NCI-H1048 (cell line): ENCODE measurements at places on chromosomes 12 and 14.

DNA sequence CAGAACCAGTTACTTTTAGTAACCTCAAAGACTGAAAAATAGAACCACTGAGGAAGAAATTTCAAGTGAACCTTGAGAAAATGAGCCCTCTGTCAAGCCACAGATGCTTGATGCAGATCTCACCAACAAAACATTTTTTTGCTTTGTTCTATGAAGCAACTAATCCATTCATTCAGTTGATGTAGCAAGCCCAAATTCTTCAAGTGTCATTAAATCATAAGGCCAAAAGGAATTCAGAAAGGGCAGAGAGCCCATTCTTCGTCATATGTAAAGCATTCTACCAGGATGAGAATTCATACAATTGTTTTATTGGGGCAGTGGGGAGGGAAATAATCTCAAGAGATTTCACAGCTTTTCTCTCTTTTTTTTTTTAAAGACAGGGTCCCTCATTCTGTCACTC, 218.0 kb upstream of the RGS6 start:
- DNase-seq, result no peak

GRCh38 chr12:131721548-131721947, 10.7 kb downstream of the SFSWAP start:
- no peak for DNase-seq

GRCh38 chr12:55666508-55666907, 29.8 kb downstream of the OR10P1 start:
- no peak for DNase-seq

DNA sequence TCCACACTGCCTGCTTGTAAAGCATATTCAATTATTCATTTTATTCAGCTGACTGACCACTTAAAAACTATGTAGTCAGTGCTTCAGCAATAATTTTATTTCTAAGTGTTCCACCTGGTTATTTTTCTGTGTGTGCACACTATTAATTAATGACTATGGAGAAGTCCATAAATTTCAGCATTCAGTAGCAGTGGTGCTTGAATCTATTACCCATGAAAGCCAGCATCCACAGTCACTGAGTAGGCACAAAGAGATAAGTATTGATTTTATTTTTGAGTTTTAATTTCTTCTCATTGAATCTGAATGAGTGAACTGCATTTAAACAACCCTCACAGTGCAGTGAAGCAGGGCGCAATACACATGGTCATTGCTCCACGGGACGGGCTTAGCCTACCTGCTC, 643.1 kb downstream of the GALC start:
- no peak for DNase-seq

DNA sequence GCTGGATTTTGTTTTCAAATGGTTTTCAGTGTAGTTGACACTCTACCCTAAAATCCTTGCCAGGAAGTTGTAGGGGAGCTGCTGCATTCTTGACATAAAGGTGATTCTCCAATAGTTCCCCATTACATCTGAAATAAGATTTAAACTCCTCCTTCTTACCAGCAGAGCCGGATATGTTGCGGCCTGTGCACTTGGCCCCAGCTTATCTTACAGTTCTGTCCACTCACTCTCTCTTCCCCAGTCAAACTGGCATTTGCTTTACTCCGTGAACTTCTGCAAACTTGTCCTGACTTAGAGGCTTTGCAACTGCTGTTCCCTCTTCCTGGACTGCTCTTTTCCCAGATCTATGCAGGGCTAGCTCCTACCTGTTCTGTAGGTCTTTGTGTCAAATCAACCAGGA, 929.5 kb downstream of the VRK1 start:
- DNase-seq, result no peak

DNA sequence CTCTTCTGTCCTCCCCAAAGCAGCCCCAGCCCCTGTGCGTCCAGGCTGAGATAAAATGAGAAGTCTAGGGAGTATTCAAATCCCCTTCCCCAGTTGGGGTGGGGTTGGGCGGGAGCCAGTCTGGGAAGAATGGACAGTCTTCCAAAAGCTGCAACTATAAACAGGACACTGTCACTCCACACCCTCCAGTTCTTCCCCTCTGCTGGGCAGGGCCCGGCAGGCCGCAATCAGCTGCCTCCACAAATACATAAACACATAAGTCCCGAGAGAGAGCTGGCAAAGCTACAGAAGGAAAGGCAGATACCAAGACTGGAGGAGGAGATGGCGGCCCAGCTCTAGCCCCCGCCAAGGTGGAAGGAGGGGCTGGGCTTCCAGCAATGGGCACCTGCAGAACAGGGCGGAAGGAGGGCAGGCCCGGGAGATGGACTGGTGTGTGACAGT, 12.7 kb downstream of the LTBP2 start:
- no peak for DNase-seq

DNA sequence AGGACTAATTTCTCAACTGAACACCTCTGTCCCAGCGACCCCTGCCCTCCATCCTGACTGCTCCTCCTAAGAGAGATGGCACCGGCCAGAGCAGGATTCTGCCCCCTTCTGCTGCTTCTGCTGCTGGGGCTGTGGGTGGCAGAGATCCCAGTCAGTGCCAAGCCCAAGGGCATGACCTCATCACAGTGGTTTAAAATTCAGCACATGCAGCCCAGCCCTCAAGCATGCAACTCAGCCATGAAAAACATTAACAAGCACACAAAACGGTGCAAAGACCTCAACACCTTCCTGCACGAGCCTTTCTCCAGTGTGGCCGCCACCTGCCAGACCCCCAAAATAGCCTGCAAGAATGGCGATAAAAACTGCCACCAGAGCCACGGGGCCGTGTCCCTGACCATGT, 756 bp downstream of the RNASE7 start:
- no peak for DNase-seq

GRCh38 chr14:51014625-51015024, 70.3 kb upstream of the PYGL start:
- no peak for DNase-seq

- DNase-seq, result no peak
These were observed 4.7 kb downstream of the LRIG3 start for GRCh38 chr12:58915634-58916033.

DNA sequence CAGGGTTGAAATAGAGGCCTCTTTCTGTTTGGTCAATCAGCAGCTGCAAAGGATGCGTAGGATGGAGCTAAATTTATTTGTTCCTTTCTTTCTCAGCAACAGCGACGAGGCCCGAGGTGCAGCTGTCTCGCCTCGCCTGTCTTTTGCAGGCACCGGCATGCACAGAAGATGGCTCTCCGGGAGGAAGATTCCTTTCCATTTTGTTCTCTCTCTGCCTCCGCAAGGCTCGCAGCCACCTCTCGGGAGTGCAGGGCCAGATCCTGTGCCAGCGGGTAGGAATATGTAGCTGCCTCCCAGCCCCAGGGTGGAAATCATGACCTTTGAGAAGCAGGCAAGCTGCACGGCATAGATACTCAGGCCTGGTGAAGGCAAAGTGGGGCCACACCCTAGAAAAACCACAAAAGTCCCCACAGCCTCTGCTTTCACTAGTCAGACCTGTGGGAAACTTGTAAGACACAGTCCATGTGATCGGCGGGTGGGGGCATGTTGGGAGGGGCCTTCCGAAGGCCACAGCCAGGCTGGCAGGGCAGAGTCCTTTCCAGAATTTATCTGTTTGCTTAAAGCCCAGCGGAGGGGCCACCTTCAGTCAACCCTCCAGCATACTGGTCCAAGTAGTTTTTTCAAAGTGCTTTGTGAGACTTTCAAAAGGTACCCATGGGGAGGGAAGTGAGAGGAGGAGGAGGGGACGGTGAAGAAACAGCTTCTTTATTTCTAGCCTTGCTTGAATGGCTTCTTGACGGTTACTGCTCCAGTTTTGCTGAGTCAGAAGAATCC, at the start of gene MAP1LC3B2:
Gene MAP1LC3B2 (plus strand): TSS at position 220 of the 774 bp plus-strand sequence. CDS start 16,562 bp downstream, outside the sequence.
- no peak for DNase-seq

DNA sequence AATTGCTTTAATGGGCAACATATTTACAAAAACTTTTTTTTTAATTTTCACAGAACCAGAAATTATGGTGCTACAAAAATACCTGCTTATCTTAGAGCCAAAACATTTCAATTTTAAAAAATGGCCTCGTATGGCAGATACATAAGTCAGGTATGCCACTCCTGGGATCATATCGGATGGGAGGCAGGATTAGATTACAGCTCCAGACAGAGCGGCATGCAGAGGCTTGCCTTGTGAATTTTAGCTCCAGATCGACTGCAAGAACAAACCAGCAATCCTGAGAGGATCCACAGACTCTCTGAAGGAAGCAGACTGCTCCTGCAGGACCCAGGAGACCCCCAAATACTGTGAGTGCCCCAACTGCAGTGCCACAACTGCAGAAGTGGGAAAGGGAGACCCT, 169.3 kb upstream of the AMIGO2 start:
- no peak for DNase-seq

DNA sequence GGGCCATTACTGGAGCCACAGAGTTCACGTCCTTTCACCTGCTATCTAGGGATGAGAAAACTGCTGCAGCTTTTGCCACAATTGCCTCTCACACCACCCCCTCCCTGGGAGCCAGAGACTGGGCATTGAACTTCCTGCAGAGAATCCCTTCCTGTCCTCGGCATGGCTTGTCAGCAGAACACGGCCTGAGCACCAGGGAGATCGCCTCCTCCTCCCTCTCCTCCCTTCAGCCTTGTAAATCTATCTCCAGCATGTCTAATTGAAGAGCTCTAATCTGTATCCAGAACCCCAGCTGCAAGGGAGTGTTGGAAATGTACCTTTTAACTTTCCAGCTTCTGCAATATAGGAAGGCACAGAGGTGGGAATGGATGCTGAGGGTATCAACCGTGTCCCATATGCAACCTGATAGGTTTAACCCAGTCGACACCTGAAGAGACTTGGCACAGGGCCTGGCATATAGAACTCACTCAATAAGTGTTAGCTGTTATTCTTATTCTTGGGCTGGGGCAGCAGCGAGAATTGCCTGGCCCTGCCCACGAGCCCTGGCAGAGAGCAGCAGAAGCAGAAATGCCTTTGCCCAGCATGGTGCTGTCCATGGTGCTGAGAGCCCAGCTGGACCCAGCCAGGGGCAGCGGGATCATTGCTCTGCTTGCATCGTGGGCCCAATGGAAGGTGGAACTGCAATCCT, 26.8 kb downstream of the TMEM63C start:
- peak; percentile 24 for DNase-seq

- no peak for DNase-seq
These were observed 4.1 kb upstream of the KLRG1 start for GRCh38 chr12:8985213-8985754.

DNA sequence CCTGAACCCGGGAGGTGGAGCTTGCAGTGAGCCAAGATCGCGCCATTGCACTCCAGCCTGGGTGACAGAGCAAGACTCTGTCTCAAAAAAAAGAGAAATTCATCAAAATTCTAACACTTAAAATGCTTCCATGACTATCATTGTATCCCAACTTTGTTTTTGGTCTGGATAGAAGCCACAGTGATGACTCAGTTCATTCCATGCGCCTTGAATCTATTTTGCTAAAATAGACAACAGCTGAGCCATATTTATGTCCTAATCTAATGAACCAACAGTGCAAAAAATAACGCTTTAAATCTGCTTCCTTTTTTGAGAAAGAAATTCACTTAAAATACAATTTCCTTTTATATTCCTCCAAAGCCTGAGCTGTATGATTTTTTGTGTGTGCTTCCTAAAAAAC, 23.2 kb upstream of the BICD1 start:
- DNase-seq, result no peak

DNA sequence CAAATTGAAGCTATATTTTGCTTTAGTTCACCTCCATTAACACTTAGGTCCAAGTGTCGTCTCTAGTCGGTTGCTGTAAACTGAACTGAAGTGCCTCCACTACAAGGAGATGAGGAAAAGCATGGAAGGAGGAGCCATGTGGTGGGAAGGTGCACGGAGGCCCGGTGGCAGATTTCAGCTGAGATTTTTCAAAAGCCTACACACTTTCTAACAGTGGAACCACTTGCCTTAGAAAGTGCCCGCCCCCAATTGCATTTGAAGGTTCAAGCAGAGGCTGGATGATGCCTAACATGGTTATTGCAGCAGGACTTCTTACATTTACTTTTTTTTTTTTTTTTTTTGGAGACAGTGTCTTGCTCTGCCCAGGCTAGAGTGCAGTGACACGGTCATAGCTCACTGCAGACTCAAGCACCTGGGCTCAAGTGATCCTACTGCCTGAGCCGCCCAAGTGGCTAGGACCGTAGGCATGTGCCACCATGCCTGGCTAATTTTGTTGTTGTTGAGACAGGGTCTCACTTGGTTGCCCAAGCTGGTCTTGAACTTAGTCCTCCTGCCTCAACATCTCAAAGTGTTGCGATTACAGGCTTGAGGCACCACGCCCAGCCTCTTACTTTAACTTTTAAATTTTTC, 27.6 kb downstream of the EML1 start:
- no peak for DNase-seq

DNA sequence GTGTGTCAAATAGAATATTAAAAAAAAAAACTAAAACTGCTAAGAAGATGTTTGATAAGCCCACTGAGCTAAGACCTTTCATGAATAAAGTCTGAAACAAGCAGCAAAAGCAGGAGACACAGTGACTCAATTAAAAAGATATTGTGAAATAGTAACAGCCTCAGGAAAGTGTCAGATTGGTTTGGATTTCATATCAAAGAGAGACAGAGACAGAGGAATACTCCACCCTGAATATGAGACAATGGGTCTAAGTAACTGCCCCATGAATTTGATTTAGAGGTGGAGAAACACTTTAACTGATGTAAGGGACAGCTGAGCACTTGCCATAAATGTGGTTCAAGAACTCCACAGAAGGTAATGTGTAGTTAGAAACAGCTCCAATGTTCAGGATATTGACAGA, 277.9 kb upstream of the FOXG1 start:
- no peak for DNase-seq

- no peak for DNase-seq
These were observed 62.5 kb downstream of the CCDC88C start for GRCh38 chr14:91354979-91355685.

DNA sequence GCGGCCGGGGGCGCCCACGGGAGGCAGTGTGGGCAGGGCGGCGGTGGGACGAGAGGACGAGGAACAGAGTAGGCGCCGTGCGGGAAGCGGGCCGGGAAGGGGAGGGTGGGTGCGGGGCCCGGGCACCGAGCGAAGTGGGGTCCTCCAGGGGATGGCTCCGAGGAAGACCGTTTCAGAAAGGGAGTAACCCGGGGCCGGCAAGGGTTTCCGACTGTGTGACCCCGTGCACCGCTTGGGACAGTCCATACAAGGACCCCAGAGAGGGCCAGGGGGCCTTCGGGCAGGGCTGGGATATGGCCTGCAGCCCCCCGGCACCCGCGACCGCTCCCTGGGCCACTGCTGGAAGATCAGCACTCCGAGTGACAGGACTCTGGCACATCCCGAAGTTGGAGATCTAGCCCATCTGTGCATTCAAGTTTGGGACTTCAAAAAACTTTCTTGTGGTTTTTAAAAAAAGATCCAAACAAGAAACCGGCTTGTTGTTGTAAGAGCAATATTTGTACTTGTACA, 448 bp downstream of the TSPAN9 start:
- DNase-seq, result no peak

GRCh38 chr12:262817-263216, at the start of gene SLC6A13:
Gene SLC6A13 (minus strand): TSS chr12:262836. CDS start chr12:260052, 2,784 bp downstream.
- DNase-seq, result no peak

GRCh38 chr14:32167907-32168306, 33.9 kb upstream of the RNU6-7 start:
- no peak for DNase-seq

- no peak for DNase-seq
These were observed 774.7 kb downstream of the TMTC2 start for GRCh38 chr12:83461336-83461935.
